ENCODE measurements at places on chromosomes 3 and 15.

DNA sequence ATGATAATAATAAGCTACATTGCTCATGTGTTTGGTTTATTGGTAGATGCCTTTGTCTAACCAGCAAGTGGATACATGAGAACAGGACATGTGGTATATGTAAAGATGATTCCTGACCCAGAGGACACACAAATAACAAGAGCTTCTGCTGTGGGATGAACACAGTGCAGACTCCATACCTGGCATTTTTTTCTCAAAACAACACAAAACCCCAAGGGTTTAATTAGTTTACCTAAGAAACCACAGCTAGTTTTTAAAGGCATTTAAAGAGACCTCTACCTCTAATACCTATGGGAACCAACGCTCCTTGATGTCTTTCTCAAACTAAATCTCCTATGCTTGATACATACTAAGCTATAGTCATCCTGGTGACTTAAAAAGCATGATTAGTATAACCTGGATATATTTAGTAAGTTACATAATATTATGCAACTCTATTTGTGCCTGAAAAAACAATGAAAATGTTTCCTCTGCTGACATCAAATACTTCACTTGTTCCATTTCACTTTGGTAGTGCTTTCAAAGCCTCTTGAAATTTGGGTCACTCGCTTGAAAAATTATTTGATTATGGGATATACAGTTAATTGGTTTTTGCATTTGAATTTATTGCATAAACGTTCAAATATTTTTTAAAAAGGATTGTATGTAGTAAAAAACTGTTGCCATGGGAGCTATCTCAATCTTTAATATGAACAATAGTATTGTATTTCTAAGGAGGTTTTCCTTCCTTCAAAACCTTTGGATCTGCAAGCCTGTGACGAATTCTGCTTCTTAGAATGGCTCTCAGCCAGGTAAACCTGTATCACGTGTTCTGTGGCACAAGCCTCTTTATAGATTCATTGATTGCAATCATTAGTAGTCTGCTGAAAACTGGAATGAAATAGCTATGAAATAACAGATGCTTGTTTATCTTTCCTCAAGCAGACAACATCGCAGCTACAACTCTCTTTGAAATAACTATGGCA, 233.0 kb upstream of the KCNMB2 start:
- DNase-seq: peak; percentile 37

DNA sequence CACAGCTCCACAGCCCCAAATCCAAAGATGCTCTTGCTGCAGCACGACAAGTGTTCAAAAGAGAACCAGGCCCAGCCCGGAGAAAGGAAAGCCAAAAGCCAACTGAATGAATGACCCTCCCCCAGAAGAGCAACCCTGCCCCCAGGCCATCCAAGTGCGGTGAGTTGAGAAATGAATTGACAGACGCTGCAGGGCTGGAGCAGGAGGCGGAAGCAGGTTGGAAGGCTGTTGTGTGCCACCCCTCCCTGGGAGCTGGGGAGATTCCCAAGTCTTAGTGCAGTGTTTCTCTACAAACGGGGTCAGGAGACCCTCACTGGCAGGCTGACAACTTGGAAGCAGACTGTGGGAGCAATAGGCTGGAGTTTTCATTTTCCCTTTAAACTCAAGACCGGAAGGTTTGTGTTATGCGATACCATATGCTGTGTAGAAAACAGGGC, 3.5 kb upstream of the SPTBN5 start:
- no peak for DNase-seq

DNA sequence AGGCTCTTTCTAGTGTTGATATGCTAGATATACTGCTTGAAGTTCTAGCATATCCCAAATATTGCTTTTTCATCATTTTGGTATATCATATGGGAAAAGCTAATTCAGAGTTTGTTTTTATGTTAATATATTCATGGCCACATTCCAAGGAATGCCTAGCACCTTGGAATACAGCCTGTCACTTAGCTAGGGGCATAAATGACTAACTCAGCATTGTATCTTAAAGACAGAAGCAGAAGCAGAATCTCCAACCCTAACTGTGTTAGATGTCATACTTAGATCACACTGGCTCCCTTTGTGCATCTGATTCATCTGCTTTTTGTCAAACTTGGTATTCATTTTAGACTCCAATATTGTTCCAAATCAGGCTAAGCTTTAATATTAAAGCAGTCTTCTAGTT, 130.8 kb upstream of the TSPAN3 start:
- no peak for DNase-seq

- no peak for DNase-seq
Observed at GRCh38 chr15:68317281-68318007, 39.9 kb downstream of the FEM1B start.

DNA sequence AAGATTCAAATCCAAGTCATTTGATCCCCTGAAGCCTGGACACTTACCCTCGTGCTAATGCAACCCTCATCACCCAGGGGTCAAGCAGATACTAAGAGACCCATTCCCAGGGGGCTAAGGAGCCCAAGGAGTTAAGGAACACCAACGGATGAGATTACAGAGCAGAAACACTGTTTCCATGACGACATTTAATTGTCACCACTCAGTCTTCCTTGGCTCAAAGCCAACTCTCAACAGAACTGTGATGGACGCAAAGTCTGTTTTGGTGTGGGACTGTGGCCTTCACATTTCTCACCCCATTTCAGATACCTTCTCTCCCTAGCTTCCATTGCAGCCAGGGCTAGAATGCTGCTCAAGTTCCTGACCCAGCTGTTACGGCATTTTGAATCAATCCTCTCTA, 383.5 kb upstream of the WNT5A start:
- DNase-seq: no peak

DNA sequence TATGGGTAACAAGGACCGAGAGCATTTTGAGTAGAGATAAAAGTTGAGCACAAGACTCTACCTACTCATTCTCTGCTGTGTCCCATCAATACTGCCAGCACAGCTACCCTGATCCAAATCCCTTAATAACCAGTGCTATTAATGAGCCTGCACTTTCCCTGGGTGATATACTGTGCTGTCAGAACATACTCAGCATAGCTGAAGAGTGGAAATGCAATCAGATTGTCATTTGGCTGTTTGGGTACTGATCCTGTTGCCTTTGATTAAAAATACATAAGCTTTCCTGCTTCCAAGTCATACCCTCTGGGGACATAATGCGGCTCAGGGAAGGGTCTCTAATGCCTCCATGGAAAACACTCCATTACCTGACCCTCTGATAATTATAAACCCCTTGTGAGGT, 917.5 kb downstream of the SQOR start:
- no peak for DNase-seq

DNA sequence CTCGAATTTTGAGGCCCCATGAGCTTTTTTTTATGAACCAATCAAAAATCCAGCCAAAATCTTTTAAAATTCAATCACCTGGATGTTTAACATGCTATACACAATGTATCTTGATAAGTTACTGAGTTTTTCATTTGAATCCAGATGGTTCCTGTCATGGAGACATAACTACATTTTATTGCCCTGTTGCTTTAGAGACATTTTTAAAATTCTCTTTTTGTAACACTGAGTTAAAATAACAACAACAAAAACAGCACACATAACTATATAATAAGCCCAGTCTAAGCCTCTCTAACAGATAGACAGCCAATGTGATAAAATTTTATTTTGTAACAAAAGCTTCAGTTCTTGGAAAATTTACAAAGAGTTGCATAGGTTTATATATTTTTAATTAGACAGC, 1.8 kb downstream of the PROK2 start:
- DNase-seq: no peak

DNA sequence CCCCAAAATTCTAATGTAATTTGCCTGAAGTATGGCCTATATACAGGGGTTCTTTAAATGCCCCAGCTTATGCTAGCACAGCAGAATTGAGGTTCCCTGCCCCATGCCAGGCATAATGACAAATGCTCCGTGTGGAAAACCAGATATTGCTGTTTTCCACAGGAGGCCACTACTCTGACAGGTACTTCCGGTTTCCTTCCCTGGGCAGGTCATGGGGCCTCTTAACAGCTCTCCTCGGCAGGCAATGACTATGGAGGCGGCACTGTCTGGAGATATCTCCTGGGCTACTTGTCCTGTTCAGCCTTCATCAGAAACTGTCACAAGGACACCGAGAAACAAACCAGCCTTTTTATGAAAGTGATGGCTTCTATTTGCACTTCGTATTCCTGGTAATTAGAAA, 54.8 kb downstream of the SLC7A14 start:
- DNase-seq: no peak

DNA sequence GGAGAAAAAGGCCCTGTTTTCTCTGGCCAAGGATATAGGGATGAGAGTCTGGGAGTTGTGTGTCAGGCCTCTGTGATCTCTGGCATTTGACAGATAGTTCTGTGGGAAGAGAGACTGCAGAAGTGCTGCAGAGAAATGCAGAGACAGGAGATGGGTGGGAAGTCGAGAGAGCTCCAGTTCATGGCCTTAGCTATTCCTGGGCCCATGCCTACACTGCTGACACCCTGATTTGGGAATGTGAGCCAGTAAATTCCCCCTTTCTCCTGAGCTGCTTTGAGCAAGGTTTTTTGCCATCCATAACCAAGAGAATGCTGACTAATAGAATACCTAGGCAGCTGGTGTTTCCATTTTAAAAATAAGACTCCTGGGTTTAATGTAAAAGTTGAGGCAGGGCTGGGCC, 59.3 kb downstream of the EBLN2 start:
- no peak for DNase-seq

GRCh38 chr15:62909257-62909656, 133.3 kb upstream of the TPM1 start:
- DNase-seq: no peak

DNA sequence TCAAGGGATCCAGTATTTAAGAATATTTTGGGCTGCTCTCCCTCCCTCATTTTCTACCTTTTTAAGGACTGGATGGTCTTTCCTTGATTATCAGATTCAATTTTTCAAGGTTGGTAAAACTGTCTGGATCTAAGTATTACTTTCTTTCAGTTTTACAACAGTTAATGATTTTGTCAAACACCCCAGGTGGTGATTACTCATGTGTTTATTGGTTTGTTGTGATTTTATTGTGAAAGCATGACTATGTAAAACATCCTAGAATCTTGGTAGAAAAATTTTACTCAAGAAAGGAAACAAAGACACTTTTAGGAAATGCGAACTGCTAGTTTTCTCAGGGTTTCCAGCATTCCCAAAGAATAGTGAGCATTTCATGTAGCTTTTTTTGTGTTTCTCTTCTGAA, 7.3 kb downstream of the GTF2E1 start:
- no peak for DNase-seq

- DNase-seq: no peak
Observed at GRCh38 chr3:89434621-89435380, 327.4 kb downstream of the EPHA3 start.

- no peak for DNase-seq
Observed at GRCh38 chr3:47491777-47492176, 16.0 kb upstream of the SCAP start.

- DNase-seq: no peak
Observed at GRCh38 chr3:189805375-189806067, 174.3 kb downstream of the TP63 start.

GRCh38 chr3:140285380-140285779, 350.4 kb downstream of the CLSTN2 start:
- no peak for DNase-seq

- DNase-seq: no peak
Observed at GRCh38 chr15:40389824-40390595, 7.5 kb downstream of the KNSTRN start.

DNA sequence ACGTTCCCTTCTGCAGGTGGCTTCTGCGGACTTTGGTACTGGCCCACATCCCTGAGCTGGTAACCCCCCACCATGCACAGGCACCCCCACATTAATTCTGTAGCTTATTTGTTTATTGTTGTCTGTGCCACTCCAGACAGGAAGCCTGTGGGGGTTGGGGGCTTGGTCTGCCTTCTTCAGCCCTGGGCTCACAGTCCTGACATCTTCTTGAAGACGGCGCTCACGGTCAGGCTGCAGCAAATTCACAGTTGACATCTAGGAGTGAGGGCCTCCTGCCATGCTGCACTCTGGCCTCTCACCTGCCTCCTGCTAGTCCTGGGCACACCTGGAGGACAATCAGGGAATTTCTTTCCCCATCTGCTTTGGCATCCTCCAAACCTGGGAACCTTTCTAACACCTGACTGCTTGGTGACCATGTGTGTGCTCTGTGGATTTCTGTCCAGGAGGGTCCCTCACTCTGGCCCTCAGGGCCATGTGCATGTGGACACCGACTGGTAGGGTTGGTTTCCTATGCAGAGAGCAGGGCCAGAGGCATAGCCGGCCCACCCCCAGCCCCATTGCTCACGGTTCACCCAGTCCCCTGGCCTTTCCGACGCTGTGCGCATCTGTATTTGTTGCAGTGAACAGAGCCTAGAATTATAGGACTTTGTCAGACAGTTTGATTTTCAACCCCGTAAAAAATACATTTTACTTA, 68.8 kb downstream of the APBA2 start:
- no peak for DNase-seq

GRCh38 chr3:171260899-171261298, 199.3 kb downstream of the TNIK start:
- DNase-seq: no peak

DNA sequence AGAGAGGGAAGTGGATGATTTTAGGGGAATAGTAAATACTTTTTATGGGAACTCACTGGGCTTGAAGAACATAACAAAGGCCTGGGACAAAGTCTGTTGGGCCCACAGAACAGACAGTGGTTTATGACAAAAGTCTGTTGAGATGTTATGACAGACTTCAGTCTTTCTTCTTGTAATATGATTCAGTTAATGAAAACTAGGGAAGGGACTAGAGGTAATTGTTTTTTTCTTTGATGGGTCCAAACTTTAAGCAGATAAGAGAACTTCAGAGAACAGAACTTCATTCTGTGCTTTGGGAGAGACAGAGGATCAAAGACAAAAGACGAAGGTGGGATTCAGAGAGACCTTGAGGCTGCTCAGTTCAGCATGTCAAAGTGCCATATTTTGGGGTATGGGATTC, 9.3 kb downstream of the CRYBG3 start:
- DNase-seq: no peak

DNA sequence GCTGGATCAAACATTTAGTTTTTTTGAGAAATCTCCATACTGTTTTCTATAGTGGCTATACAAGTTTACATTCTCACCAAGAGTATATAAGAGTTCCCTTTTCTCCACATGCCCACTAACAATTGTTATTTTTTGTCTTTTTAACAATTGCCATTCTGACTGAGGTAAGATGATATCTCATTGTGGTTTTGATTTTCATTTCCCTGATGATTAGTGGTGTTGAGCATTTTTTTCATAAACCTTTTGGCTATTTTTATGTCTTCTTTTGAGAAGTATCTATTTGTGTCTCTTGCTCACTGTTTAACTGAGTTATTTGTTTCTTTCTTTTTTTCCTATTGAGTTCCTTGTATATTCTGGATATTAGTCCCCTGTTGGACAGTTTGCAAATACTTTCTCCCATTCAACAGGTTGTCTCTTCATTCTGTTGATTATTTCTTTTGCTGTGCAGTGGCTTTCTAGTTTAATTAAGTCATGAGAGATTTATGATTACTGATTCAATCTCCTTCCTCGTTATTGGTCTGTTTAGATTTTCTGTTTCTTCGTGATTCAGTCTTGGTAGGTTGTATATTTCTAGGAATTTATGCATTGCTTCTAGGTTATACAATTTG, 6.7 kb upstream of the RNF13 start:
- no peak for DNase-seq

GRCh38 chr15:88256279-88257230, at the start of gene NTRK3:
Gene NTRK3, minus strand, starts transcription at chr15:88256739. Its CDS starts 586 bp downstream, at chr15:88256153.
- DNase-seq: no peak

- DNase-seq: no peak
Observed at GRCh38 chr3:54771050-54771449, 156.8 kb downstream of the LRTM1 start.
